ENCODE measurements at places on chromosomes 3 and 15.

- no peak for DNase-seq
Measured at GRCh38 chr3:34155666-34156065, 357.2 kb downstream of the PDCD6IP start.

GRCh38 chr3:100789579-100789978 lies 80.3 kb downstream of the TFG start:
- DNase-seq, result no peak

DNA sequence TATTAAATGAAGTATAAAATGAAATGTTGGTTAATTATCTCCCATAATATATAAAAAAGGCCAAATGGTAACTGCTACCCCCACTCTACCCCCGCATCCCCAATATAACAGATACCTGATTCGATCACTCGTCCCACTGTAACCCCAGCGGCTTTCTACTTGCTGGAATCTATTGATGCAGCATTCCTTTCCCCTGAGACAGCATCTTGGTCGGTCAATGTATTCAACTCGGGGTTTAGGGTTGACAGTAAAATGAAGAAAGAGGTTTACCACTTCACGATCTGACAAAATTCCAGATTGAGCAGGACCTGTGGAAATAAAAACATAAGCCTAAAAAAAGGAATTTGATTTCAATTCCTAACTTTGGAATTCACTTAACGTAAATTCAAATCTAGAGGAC lies 18.6 kb upstream of the C15orf40 start:
- no peak for DNase-seq

DNA sequence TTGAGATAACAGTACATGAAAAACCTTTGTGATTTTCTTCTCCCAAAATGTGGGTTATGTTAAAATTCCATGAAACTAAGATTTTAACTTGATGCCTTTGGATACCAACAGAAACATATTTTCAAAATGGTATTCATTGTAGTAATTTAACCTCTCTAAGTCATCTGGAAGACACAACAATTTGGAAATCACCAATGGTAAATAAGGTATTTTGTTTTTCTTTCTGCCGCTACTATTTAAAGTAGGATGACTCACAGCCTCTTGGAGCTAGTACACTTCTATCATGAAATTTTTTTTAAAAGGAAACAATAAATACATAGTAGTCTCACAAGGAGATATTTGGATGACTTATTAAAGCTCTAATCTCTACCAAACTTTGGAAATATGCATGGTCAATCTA lies 291.6 kb upstream of the VEPH1 start:
- no peak for DNase-seq

DNA sequence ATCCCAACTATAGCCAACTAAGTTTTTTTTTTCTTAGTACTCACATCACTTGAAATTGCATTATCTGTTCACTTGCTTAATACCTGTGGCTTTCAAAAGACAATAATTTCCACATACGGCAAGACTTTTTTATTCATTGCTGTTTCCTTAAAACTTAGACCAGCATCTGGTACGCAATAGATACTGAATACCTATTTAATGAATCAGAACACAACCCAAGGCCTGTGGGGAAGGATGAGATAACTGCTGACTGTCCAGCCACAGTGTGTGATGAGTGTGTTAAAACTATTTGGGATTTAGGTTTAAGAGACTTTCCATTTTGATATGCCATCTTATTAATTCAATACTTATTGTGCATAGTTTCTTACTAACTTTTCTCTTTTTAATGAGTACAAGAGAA lies 988.7 kb downstream of the NTRK3 start:
- no peak for DNase-seq

- DNase-seq, result no peak
Measured at GRCh38 chr3:23114432-23114831, 88.7 kb upstream of the UBE2E2 start.

DNA sequence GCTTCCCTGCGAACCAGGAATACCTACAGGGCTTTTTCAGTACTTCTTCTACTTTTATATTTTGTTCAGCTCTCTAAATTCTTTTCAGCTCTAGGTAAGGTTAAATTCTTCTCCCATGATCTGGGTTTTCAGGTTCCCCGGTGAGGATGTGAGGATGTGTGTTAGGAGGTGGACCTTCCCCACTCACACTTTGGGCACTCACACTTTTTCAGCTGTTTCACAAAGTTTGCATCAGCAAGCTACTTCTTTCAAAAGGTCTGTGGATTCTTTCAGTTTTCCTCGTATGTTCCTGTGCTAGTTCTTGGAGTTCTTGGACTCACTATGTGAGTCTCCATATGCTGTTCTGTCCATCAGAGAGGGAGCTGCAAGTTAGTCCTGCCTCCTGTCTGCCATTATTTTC lies 13.9 kb upstream of the OR5K2 start:
- DNase-seq, result no peak

- DNase-seq, result no peak
Measured at GRCh38 chr15:56739964-56740640, 6.8 kb upstream of the ZNF280D start.

- peak; percentile 57 for DNase-seq
Measured at GRCh38 chr3:46065294-46065705, 38.0 kb upstream of the XCR1 start.

GRCh38 chr15:90981681-90982080 lies 12.7 kb downstream of the PRC1 start:
- no peak for DNase-seq

DNA sequence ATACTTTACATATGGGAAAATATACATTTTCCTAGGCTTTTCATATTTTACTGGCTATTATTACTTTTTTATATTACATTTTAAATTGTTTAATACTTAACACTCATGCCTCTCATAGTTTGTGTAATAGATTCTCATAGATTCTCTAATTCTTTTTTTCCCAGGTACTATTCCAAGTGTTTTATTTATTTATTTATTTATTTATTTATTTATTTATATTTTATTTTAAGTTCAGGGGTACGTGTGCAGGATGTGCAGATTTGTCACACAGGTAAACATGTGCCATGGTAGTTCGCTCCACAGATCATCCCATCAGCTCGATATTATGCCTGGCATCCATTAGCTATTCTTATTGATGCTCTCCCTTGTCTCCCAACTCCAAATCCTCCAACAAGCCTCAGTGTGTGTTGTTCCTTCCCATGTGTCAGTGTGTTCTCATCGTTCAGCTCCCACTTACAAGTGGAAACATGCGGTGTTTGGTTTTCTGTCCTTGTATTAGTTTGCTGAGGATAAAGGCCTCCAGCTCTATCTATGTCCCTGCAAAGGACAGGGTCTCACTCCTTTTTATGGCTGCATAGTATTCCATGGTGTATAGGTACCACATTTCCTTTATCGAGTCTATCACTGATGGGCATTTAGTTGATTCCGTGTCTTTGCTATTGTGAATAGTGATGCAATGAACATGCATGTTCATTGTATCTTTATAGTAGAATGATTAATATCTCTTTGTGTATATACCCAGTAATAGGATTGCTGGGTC lies 205.4 kb upstream of the P2RY1 start:
- DNase-seq, result no peak

GRCh38 chr15:74821091-74821789 lies 5.2 kb upstream of the CPLX3 start:
- no peak for DNase-seq

- no peak for DNase-seq
Measured at GRCh38 chr15:93302080-93302765, 213.2 kb upstream of the RGMA start.

DNA sequence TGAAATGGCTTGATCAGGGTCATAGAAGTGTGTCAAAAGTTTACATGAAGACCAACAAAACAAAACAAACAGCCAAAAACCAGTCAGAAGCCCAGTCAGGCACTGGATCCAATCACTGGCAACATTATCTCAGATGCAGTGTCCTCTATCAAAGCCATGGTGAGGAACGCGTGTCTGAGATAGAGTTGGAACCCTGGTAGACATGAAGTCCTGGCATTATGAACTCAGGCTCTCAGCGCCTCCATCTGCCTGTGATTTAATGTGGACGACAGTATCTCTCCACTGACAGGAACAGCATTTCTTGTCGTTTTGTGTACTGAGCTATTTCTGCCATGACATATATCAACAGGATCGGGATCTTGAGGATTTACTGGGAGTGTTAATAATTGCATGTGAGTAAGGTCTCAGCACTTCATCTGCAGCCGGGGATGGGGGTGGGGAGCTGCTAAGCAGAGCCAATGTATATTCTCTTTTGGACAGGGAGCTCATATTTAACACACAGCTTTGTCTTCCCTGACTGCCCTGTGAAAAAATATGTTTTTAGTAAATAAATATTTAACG lies 1120.0 kb downstream of the IGSF11 start:
- no peak for DNase-seq

- DNase-seq, result no peak
Measured at GRCh38 chr15:48794697-48795134, 16.2 kb downstream of the CEP152 start.

GRCh38 chr15:42046597-42046996 lies 25.8 kb upstream of the PLA2G4E start:
- DNase-seq, result no peak

DNA sequence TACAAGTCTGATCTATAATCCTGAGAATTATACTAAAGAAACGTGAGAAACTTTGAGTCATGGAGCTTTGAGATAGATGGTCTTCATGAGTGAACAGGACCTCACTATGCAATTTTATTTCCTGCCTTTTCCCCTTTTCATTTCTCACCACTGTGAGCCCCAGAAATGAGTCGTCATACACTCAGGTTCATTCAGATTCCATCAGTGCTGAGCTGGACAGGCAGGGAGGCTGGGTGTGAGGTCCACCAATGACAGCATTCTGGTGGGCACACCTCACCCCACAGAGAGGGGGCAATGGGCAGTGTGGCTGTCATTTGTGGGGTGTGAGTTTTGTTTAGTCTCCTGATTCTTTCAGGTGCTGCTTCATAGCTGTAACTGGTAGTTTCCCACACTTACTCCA lies 16.9 kb downstream of the TIGIT start:
- no peak for DNase-seq

DNA sequence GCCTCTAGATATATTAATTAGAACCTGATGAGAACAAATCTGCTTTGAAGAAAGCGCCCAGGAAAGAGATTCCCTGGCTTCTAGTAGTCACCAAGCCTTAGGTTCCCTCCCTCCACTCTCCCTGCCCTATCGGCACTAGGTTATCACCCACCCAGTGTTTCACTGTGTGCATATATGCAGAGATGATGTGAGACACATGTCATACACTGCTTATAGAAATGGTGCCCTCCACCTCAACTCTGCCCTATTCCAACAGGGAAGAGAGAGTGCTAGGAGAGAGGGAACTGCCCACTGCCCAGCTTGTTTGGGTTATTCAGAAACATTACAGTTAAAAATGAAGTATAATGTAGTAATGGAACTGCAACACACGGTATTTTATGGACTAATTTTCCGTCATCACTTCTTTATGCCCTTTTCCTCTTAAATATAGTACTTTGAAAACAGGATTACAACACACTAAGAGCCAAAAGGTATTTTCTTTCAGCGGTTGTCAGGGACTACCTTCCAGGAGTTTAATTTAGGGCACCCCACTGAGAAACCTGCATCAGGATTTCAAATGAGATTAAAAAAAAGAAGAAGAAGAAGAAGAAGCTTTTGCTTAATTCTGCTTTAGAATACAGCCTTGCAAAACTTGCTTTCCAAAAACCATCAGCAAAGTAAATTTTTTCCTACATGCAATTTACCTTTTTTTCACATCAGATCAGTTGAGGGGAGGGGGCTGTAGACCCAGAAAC lies 55.3 kb downstream of the MEIS2 start:
- DNase-seq, result no peak

- DNase-seq, result no peak
Measured at GRCh38 chr3:167151636-167152035, 228.5 kb downstream of the ZBBX start.

Measured in stimulated activated CD4-positive, alpha-beta T cell treated with anti-CD3 and anti-CD28 coated beads, Interleukin-15, amount 100 ng/mL, for 48 hours (primary cell).